Muscle of back (tissue), 13 donors: ENCODE measurements at places on chromosomes 3 and 15.

GRCh38 chr3:126679831-126680666, 24.0 kb upstream of the CHCHD6 start:
- DNase-seq = no peak

- no peak for DNase-seq
Measured at GRCh38 chr15:25325187-25325586, 113.6 kb downstream of the UBE3A start.

- no peak for DNase-seq
Measured at GRCh38 chr3:3782457-3782856, 16.8 kb upstream of the LRRN1 start.

GRCh38 chr3:94081884-94082283, 19.0 kb downstream of the NSUN3 start:
- DNase-seq = no peak

DNA sequence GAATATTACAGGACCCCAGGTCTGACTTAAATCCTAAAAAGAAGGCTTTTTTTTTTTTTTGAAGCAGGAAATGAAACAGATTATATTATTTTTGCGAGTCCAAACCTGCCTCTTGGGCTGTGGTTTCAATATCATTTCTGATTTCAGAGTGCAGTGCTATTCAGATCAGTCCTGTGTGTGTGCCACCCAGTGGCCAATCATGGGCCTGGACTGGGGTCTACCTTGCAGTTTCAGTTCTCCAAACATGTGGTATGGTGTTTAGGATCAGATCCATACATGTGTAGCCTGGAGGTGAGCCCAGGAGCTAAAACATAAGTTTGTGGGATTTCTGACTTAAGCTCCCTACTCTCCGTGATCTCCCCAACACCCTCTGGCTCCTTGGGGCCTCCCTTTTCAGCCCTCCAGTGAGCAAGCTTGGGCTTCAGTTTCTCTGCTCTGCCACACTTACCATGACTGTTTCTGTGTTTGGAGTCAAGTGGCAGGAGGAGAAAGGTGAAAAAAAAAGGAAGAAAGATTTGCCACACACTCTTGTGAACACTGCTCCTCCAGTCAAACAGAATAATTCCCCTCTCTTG, 12.1 kb upstream of the THSD4 start:
- DNase-seq = no peak

DNA sequence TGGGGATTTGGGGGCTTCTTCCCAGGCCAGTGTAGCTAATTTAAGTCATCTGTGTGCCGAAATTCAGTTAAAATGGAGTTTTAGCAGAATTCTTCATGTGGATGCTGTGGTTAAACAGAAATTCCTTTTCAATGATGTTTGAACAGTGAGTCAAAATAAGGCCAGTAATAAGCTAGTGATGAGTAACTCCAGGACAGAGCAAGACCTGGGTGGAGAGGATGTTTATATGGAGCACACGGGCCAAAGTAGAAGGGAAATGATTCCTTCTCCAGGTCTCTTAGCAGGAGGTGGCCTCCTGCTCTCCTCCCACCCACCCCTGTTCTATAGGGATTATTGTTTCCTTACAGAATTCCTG, 31.9 kb upstream of the UACA start:
- peak; percentile 39 for DNase-seq

DNA sequence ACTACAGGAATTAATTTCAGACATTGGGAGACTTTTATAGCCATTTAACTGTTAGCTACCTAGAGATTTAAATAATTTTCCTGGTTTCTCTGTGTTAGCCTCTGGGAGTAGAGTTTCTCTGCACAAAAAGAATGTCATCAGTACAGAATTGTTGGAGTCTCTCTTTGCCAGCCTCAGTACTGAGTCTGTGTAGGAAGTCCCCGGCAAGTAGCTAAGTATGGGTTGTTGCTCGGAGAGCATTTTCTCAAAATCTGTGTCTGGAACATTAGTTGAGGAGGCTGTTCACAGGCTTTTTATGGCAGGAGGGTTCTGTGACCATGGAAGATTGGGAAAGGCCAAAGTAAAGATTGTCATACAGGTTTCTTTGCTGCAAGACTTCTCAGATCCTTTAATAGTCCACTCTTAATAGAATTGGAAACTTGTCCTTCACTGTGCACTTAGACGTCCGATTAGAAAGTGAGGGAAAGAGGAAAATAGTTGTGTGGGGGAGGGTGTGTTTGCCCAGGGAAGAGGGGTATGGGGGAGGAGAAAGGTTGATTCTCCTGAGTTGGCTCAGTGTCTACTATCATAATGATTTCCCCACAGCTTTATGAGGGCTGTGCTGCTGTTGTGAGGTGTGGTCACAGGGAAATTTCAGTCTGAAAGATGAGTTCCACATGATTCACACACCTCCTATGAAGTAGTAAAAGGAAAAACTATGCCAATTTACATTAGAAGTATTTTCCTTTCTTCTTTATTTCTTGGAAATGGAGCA, 207.1 kb downstream of the PTPRG start:
- no peak for DNase-seq

- no peak for DNase-seq
Measured at GRCh38 chr15:64438653-64439447, 21.5 kb upstream of the ZNF609 start.

DNA sequence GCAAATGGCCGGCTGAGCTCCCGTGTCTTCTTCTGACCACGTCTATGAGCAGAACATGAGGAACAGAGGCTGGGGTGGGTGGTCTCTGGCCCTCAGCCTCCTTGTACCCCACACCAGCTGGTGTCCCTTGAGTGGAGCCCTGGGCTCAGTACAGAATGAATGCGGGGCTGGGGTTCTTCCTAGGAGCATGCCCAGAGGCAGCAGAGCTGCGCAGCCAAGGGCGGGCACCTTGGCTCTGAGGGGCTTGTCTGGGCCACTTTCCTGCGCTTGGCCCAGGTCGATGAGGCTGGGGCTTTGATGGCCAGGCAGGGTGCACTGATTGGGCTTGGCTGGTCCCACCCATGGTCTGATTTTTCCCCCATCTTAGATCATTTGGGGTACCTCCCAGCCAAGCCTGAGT, 6.4 kb downstream of the SCN5A start:
- no peak for DNase-seq

GRCh38 chr3:56975567-56975966, 84.9 kb upstream of the SPATA12 start:
- peak; percentile 72 for DNase-seq

DNA sequence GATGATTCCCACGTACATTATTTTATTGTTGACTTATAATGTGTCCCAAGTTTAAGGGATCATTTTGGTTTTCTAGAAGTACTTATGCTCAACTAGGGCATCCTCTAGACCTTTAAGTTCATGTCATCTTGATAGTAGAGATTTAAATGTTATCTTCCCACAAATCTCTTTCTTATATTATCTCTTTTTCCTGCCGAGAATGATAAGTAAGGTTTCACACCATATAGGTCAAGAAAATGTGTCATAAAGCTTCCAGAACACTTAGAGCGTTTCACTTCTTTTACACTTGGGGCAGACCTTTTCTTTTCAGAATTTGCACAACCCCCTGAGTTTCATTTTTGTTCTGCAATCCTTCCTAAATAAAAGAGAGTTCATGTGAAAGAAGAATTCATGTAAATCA, 142.0 kb upstream of the CBLB start:
- DNase-seq = no peak

DNA sequence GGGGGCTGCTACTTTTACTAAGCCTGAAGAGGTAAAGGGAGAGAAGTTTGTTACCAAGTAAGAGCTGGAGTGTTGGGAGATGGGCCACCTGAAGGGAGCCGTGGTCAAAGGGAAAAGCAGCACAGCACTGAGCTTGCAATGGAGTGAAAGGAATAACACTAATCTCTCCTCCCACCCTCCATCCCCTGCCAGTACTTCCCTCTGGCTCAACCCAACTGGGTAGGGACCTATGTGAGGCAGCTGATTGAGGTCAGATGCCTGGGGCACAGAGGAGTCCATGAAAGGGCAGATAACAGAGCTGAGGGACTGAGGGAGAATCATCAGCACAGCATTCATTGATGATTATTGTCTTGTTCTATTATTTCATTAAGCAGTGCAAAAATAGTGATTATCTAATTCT, 212.4 kb upstream of the TBC1D5 start:
- DNase-seq = no peak

GRCh38 chr3:140487566-140487965, 190.3 kb upstream of the TRIM42 start:
- no peak for DNase-seq

GRCh38 chr15:80785335-80785734, 6.2 kb downstream of the CEMIP start:
- DNase-seq = no peak

- DNase-seq = no peak
Measured at GRCh38 chr15:101538177-101538576, 48.7 kb upstream of the PCSK6 start.

DNA sequence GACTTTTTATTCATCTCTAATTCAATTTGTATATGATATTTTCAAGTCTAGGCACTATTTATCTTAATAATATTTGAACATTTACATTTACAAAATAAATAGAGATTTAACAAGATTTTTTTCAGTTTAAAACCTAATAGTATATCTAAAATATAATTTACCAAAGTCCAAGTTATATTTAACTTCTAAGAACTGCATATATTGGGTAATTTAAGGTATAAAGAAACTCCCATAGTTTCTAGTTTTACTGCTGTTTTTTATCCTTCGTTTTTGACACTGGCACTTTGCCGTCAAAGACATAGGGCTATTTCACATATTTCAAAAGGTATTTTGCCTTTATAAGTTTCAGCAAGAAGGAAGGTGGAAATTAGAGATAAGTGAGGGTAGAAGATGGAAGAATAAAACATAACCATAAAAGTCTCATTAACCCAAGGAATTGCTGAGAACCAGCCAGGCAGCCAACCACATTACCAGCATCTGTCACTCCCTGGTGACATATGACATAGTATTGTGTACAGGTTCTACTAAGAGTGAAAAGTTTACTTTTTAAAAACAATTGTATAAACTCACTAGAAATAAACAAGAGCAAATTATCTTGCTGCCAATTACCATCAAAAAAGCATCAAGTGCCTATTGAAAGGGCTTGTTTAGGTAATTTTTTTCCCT, 251.5 kb downstream of the NSUN3 start:
- no peak for DNase-seq

DNA sequence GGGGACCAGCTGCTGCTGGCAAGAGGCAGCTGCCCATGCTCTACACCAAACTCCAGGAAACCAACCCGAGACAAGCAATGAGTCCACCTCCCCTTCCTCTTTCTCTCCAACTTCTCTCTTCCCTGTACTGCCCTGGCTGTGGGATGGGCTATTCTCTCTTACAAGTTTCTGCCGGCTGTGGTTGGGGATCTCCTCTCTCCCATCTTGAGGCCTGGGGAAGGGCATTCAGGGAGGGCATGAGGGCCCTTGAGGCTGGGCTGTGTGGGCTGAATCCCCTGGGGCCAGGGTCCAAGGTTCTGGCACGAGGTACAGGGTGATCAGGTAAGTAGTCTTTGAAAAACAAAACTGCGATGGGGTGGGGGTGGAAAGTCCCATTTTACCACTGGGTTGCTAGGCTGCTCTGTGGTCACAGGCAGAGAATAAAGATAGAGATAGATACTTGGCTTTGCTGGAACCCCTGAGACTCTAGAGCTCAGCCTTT, 32.3 kb upstream of the CTSH start:
- no peak for DNase-seq

- no peak for DNase-seq
Measured at GRCh38 chr3:186418671-186419145, 56.7 kb upstream of the DGKG start.

- no peak for DNase-seq
Measured at GRCh38 chr3:56684029-56684428, 964 bp upstream of the TASOR start.

DNA sequence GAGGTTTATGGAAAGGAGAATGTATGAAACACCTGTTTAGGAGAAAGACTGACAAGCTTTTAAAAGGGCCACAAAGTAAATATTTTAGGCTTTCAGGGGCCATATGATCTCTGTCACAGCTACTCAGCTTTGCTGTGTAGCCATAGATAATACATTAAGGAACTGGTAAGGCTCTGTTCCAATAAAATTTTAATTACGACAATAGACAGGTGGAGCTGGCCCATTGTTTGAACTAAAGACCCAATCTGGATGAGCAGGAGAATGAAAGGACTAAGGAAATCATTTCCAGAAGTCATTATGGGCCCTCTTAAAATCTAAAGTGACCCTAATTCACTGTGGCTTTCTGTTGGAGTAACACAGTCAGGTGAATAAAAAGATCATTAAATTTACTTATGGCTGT, 48.5 kb upstream of the SLC12A8 start:
- no peak for DNase-seq

DNA sequence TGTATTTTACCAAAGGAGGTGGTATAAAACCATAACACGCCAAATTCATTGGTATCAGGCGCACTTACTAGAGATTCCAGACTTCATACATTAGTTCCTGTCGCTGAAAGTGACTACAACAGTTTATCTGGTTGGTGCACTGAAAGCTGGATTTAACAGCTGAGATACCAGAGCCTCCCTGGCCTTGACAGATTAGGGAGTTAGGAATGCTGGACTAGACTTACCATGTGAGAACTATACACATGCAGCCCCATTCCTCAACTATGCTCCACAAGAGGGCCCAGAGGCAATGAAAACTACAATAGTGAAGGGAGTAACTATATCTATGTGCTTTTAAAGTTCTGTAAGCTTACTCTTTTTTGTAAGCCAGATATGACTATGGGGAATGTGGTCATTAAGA, 174.4 kb downstream of the STAG1 start:
- no peak for DNase-seq

DNA sequence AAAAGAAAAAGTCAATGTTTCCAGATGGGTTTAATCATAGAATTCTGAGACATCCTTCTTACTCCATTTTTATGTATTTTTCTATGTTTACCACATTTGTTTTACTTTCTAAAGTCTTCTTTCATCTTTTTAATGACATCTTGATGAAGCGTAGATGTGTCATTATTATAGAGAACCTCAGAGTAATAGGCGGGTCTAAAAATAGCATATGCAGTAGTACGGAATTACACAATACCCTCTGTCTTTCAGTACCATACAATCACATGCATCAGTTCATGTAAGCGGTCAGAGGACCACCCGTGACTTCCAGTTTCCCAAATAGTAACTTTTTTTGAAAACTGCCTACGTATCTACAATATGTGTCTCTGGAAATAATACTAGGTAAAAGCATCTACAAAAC, 224.0 kb downstream of the PLOD2 start:
- peak; percentile 33 for DNase-seq

GRCh38 chr3:148030975-148031374, 621.8 kb downstream of the ZIC1 start:
- no peak for DNase-seq

- peak; percentile 38 for DNase-seq
Measured at GRCh38 chr15:90248789-90249202, 560 bp upstream of the TTLL13 start.

GRCh38 chr15:66723826-66724731, 22.0 kb downstream of the SMAD6 start:
- no peak for DNase-seq

- peak; percentile 62 for DNase-seq
Measured at GRCh38 chr3:151770956-151771355, 37.2 kb downstream of the AADACL2 start.
